Naive thymus-derived CD8-positive, alpha-beta T cell (primary cell): ENCODE measurements at places on chromosomes 16 and 17.

DNA sequence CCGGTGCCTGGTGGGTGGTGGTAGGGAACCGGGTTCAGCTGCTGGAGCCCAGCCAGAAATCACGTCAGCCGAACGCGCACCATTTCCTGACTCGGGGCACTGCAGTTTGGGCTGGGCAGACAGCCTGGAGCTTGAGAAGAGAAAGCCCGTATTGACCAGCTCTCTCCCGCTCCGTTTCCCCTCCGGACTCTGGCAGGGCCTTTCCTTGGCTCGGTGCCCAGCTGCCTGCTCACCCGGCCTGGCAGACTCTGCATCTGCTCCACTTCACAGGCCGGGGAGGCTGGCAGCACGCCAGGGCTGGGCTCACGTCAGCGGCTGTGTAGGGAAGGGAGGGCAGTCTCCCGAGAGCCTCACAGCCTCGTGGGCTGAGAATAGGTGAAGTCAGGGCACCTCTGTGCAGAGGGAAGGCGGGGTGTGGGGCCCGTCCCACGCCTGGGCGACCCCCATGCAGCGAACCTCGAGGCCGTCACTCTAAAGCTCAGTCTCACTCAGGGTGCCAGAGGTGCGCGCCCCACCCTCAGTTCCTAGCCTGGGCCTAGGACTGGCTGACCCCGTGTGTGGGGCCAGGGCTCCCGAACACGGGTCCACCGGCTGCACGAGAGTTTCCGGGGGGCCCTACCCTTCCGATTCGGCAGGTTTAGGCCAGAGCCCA lies 59.1 kb downstream of the OR1D5 start:
- DNase-seq = peak; percentile 67

GRCh38 chr17:41578971-41579370 lies 7.1 kb upstream of the KRT9 start:
- no peak for DNase-seq

GRCh38 chr17:76542566-76542971 lies 2.7 kb downstream of the PRCD start:
- no peak for DNase-seq

GRCh38 chr16:54437401-54437800 lies 150.8 kb upstream of the IRX3 start:
- DNase-seq = no peak

DNA sequence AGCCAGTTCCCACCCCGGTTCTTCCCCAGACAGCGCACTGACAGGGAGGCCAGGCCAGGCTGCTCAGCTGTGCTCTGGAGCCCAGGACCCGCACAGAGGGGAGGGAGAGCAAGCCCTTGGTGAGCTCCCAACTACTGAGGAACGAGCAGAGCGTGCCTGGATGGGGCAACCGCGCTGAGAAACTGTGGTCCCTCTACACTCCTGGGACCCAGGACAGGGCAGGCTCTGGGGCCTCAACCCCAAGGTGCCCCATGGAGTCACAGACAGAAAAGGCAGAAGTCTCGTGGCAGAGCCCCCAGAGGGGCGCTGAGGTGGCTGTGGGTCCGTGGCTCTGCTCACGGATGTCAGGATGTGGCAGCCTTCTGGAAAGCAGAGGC lies 16.3 kb downstream of the SLX4 start:
- DNase-seq = no peak

- no peak for DNase-seq
Observed at GRCh38 chr17:70230850-70231640, 61.7 kb downstream of the KCNJ2 start.

GRCh38 chr17:37490022-37490587 lies 414 bp downstream of the DUSP14 start:
- DNase-seq = peak; percentile 81
